ENCODE measurements at places on chromosomes 6 and 20.

- no peak for DNase-seq
These were observed 511.9 kb downstream of the KIF16B start for GRCh38 chr20:16061351-16061750.

- DNase-seq = no peak
These were observed 442.4 kb downstream of the FRK start for GRCh38 chr6:115618256-115618655.

DNA sequence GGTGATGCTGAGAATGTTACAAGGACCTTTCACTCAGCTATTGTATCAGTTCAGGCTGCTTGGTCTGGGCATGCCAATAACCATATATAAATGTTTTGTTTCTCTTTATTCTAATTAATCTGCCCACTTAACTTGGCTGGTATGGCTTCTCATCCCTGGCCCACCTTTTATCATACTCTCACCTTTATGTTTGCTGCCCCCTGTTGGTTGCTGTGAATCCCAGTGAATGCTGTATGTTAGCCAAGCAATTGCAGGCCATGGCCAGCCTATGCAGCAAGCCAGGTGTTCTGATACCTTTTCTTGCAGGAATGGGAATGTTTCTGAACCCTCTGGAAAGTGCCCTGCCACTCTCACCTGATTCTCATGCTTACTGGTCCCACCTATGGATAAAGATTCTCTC, 54.6 kb downstream of the PCSK2 start:
- no peak for DNase-seq

- no peak for DNase-seq
These were observed 1.6 kb downstream of the OLIG3 start for GRCh38 chr6:137492289-137493217.

- DNase-seq = no peak
These were observed 7.6 kb downstream of the MYB start for GRCh38 chr6:135188718-135189117.

GRCh38 chr20:7742479-7742878, 197.8 kb downstream of the HAO1 start:
- no peak for DNase-seq

- peak; percentile 2 for DNase-seq
These were observed 29.2 kb downstream of the SGK1 start for GRCh38 chr6:134288538-134289203.

- no peak for DNase-seq
These were observed 36.6 kb downstream of the BICRAL start for GRCh38 chr6:42818416-42818815.

DNA sequence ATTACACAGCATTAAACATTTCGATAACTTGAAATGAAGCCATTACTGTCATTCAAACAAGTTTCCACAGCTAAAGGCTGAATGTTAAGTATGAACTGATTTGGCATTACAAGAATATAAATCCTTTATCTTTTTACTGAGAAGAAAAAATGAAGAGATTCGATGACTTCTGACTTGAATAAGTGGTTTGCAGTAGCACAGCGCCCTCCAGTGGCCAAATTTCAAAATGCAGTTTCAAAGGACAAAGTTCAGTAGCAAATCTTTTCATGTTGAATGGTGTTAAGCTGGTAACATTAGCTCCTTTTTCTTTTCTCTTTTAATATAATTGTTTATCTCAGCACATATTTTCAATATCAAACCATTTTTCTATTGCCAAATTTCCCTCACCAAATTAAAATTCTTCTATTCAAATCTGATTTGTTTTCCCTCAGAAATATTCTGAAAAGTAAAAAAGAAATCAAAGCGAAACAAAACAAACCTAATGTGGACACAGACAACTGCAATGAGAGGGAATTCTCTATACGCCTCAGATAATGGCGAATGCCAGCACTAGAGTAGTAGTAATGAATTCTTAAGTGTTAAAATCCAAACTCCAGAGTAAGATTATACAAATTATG, 145.7 kb downstream of the BTBD9 start:
- DNase-seq = peak; percentile 65

DNA sequence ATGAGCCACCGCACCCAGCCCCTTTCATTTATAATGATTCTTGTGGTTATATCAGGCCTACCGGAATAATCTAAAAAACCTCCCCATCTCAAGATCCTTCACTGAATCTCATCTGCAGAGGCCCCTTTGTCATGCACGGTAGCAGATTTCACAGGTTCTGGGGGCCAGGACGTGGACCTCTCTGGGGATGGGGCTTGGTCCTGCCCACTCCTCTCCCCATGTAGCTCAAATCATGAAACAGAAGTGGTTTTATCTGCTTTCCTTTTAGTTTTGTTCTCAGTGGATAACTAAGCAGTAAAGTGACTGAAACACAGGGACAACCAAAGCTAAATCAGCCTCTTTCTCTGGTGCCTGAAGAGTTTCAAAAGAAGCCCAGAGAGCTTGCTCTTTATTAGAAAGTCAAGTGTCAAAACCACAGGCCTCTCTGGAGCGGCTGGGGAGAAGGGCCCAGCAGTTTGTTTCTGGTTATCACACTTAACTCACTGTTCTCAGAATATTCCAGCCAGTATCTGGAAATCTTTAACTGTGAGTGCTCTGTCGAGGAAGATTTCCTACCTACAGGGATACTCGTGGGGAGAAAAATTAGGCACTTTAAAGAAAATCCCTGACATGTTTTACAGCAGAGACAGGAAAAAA, 60.6 kb upstream of the FAM184A start:
- DNase-seq = no peak

GRCh38 chr20:7760247-7761031, 179.8 kb downstream of the HAO1 start:
- no peak for DNase-seq

GRCh38 chr6:109008054-109008453, 86.6 kb downstream of the SESN1 start:
- no peak for DNase-seq

DNA sequence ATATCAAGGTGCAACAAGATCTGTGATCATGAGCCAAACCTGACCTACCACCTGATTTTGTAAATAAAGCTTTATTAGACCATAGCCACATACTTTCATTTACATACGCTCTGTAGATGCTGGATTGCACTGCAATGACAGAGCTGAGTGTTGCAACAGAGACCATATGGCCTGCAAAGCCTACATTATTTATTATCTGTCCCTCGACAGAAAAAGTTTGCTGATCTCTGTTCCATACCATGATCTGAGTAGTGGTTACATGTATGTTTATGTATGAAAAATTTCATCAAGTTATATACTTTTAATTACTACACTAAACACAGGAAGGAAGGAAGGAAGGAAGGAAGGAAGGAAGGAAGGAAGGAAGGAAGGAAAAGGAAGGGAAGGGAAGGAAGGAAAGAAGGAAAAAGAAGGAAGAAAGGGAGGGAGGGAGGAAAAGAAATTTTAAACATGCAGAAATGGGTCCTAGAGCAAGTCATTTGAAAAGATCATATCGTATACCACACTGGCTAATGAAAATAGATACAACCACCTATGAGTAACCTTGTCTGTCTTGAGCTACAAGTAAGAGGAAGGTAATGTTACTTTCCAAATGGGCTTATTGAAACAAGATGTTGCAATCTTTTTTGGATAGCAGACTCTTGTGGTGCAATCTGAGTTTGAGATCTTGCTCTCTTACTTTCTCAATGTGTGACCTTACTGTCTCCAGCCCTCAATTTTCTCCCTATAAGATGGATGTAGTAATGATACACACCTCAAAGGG, 441.0 kb downstream of the KIF16B start:
- no peak for DNase-seq

- DNase-seq = no peak
These were observed 21.8 kb downstream of the CASS4 start for GRCh38 chr20:56433880-56434255.

- DNase-seq = no peak
These were observed 195.8 kb downstream of the HAO1 start for GRCh38 chr20:7744411-7744810.

DNA sequence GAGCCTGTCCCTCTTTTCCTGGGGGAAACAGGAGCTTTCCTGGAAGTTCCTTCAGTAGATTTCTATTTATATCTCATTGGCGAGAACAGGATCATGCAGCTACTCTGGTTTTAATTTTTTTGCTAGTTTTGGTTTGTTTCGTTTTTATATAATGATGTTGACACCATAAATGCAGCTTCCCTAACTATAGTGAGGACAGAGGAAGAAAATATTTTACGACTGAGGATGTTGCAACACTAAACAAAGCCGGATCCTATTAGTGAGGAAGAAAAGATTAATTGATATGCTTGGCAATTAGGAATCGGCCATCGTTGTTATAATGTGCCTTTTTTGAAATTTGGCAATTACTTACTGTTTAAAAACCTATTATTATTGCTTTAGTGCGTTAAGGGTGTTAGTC, 16.6 kb downstream of the KDM1B start:
- DNase-seq = no peak

DNA sequence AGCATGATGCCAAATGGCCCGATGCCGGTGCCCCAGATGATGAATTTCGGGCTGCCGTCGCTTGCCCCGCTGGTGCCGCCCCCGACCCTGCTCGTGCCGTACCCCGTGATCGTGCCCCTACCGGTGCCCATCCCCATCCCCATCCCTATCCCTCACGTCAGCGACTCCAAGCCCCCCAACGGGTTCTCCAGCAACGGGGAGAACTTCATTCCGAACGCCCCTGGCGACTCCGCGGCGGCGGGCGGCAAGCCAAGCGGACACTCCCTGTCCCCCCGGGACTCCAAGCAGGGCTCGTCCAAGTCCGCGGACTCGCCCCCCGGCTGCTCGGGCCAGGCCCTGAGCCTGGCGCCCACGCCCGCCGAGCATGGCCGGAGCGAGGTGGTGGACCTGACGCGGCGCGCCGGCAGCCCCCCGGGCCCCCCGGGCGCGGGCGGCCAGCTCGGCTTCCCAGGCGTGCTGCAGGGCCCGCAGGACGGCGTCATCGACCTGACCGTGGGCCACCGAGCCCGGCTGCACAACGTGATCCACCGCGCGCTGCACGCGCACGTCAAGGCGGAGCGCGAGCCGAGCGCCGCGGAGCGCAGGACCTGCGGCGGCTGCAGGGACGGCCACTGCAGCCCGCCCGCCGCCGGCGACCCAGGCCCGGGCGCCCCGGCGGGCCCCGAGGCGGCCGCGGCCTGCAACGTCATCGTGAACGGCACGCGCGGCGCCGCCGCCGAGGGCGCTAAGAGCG, 144.6 kb downstream of the SOBP start:
- no peak for DNase-seq

DNA sequence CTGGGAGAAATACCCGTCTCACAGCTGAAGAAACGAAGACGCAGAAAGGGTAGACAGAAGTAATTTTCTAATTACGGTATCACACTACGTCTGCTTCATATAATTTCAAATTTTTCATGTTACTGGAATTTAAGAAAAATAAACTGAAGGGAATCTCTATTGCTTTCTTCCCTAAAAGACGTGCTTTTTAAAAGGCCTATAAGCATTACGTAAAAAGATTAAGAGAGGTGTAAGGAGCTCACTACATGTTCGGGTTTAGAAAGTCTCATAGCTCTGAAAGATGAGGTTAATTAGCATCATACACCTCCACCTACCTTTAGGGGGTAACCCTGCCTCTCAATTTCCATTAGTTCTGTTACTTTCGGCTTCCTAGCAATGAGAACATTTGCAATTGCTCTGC, 787 bp upstream of the PLAGL1 start:
- no peak for DNase-seq

- no peak for DNase-seq
These were observed 56.5 kb upstream of the ADGRF1 start for GRCh38 chr6:47098570-47098993.

- DNase-seq = no peak
These were observed 17.6 kb downstream of the CD109 start for GRCh38 chr6:73713426-73714147.

DNA sequence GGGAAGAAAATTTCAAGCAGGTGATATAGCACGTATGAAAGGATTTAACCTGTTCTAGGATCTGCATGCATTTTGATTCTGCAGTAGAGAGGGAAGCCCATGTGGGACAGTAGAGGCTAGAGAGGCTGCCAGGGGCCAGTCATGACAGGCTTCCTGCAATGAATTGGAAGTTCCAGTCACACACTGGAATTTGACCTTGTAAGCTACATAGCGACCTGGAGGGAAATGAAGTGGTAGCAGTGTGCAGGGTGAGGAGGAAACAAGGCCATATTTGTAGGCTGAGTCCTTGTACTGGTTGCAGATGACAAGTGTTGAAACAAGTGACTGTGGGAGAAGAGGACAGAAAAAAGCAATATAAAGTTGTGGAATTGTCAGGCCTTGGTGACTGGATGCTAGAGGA, 58.6 kb upstream of the OLIG3 start:
- DNase-seq = no peak

GRCh38 chr6:149905911-149906371, 8.0 kb upstream of the RAET1E start:
- DNase-seq = no peak

DNA sequence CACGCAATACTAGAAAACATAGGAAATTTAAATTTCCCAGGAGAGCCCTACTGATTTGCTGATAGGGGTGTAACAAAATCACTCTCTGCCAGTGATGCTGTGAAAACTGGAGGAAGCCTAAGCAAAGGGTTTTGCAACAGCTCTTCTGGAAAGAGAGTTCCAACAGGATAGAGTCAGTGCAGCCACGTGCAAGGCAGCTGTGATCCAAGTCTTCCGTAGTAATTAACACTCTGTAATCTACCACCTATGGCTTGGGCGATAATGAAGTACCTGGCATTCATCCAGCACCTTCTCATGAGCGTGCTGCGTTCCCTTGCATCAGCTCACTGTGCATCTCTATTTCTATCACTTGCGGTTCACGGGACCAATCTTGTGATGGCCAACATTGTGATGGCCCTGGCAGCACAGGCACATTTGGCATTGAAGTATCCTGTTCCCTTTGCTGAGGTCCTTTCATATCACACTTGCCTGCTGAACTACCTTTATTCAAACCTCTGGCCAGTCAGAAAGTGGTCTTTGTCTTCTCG, 48.2 kb downstream of the IRF4 start:
- no peak for DNase-seq

DNA sequence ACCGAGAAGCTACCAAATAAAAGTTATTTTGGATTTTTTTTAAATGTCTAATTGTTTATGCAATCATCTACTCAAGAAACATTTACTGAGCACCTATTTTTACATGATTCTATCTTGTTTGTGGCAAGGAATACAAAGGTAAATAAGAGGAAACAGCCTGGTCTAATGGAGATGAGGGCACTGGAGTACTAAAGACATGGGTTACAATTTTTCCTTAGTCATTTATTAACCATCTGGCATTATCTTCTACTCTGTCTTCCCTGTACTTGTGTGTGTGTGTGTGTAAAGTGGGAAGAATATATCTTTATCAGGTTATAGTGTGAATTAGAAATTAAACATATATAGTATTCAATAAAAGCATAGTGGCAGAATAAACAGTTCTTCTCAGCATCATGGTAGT, 455.5 kb upstream of the FLRT3 start:
- no peak for DNase-seq

Measured in stimulated activated CD4-positive, alpha-beta T cell treated with anti-CD3 and anti-CD28 coated beads, Interleukin-12 subunit alpha, Interleukin-12 subunit beta, amount 100 ng/mL, for 48 hours (primary cell).